Spleen (tissue), 13 donors: ENCODE measurements at places on chromosomes 1 and 21. TPM values are rescaled to one million over a fixed set of nuclear protein-coding genes. Genes with fewer than 3 reads are reported as not detected.

- DNase-seq: no peak
These were observed 24.7 kb downstream of the RPS6KC1 start for GRCh38 chr1:213075725-213076124.

The ACTL8 gene
- total RNA-seq: not detected

The CHML gene
- total RNA-seq: 14.2 TPM

The VHLL gene
- total RNA-seq: not detected

The FCRL5 gene
- total RNA-seq: 67.4 TPM

The LHX8 gene
- not detected for total RNA-seq

GRCh38 chr1:42877380-42877779 is 31.0 kb downstream of the ZNF691 start:
- no peak for DNase-seq

GRCh38 chr1:156905176-156905575 is 11.7 kb downstream of the PEAR1 start:
- DNase-seq: no peak

- DNase-seq: peak; percentile 51
These were observed 8.5 kb downstream of the A3GALT2 start for GRCh38 chr1:33312413-33312749.
